ENCODE measurements at places on chromosomes 2 and 18. TPM values are rescaled to one million over a fixed set of nuclear protein-coding genes. Genes with fewer than 3 reads are reported as not detected.

- no peaks in the 10 kb centered on the region for H3K4me1 ChIP-seq
- H3K27me3 ChIP-seq: no peaks in the 10 kb centered on the region
- H3K4me3 ChIP-seq: no peak overlapping the region
These were observed 516.9 kb upstream of the DSEL start for GRCh38 chr18:68033466-68033865.

DNA sequence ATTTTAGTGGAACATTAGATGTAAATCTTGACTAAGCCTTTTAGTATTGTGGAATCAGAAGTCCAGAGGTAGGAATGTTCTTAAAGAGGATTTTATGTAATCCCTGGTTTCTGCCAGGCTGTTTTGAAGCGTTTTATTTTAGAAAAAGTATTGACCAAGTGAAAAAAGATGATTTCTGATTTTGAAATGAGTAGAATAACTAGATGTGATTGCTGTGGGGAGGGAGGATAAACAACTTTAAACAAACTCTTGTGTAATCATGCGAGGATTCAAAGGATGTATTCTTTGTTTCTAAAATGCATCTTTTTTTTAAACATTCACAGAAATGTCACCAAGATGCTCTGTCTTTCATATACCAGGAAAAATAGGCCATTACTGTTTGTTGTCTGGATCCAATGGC lies 53.9 kb downstream of the PHLPP1 start:
- no peaks in the 10 kb centered on the region for H3K4me1 ChIP-seq
- no peak for DNase-seq
- H3K27me3 ChIP-seq: no peaks in the 10 kb centered on the region
- no peak overlapping the region for H3K27ac ChIP-seq
- H3K4me3 ChIP-seq: no peak overlapping the region
- no peaks in the 10 kb centered on the region for H3K36me3 ChIP-seq

DNA sequence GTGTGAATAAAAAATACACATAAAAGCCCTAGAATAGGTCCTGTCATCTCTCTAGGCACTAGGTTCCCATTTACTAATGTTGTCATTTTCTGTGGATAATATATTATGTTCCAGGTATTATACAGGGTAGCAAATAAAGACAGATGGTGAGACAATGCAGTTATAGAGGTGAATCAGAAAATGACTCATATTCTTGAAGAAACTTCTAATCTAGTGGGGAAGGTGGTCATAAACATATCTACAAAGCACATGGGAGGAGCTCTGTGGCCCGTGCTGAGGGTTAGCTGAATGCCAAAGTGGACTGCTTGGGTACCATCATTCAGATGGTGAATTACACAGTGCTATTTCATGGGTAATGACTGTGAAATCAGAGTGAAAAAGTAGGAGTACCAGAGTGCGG lies 700.9 kb downstream of the ERBB4 start:
- no peaks in the 10 kb centered on the region for H3K4me1 ChIP-seq
- no peaks in the 10 kb centered on the region for H3K36me3 ChIP-seq
- H3K27me3 ChIP-seq: no peaks in the 10 kb centered on the region
- DNase-seq: no peak
- no peak overlapping the region for H3K4me3 ChIP-seq

DNA sequence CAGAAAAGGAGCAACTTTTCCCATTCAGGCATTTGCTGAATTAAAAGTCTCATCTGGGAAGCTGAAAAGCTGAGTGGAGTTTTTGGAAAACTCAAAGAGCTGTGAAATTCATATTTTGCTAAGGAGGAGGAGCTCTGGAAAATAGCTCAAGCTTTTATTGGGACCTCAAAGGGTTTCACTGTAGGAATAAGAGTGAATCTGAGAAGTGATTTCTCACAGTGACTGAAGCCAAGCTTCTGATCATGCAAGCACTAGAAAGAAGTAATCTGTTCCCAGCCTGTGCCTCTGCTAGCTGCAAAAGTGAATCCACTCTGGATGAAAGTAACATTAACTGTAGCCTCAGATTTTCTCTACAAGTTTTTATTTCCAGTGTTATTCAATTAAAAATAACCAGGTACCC lies 283.3 kb downstream of the PTPRM start:
- no peak overlapping the region for H3K27ac ChIP-seq
- no peak for DNase-seq
- no peaks in the 10 kb centered on the region for H3K4me1 ChIP-seq
- no peaks in the 10 kb centered on the region for H3K27me3 ChIP-seq

DNA sequence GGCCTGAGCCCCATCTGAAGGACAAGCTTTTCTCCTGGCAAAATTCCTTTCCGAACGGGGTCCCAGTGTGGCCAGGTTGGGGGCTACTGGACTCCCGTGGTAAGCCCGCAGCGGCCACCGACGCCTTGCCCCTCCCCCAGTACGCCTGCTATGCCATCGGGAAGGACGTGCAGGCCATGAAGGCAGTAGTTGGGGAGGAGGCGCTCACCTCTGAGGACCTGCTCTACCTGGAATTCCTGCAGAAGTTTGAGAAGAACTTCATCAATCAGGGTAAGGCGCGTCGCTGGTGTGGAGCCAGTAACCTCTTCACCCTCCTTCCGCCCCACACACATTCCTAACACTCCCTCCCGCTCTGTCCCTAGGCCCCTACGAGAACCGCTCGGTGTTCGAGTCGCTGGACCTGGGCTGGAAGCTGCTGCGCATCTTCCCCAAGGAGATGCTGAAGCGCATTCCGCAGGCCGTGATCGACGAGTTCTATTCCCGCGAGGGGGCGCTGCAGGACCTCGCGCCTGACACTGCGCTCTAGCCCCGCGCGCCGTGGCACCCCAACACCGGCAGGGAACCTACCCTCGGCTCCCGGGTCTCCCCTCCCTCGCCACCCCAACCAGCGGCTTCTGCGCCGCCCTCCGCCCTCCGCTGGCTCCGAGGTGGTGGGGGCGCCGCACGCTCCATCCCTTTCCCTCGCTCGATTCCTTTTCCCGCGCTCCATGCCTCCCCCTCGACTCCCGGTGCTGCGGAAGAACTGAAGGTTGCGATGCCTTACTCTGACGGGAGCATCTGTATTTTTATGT lies 13.6 kb upstream of the ANKRD53 start:
- H3K4me3 ChIP-seq: peak overlapping the region; percentile 59
- H3K4me1 ChIP-seq: peaks cover 13% of the 10 kb centered on the region
- H3K36me3 ChIP-seq: no peaks in the 10 kb centered on the region
- H3K27ac ChIP-seq: no peak overlapping the region

DNA sequence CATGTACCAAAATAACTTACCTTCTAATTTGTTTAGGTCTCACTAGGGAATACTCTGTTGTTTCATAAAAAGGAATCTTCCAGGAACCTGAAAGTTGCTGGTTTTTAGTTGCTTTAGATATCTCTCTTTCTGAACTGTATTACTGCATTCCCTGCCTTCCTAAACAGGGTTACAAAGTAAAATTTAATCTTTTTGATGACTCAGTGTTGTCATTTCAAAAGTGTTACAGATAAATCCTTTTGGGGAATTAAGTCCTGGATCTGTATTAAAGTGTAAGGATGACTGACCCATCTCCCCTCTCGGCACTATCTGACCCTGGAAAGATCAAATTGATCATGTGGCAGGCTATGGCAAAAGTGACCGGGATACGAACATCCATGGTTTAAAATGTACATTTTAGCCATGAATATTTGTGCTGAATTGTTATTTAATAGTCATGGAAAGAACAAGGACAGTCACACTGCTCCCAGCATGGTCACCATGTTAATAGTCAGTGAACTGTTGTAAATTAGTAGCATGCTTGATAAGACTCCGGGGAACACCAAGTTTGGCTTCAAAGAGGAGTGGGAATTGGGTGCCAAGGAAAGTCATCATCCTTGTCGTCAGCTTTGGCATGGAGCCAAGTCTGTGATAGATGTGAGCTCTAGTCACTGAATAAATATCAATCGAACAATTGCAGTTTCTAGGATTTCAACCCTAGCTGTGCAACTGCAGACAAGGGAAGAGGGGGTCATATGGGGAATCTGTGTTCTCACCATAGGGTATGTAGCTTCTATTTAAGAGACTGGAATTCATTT lies 4.2 kb downstream of the PLEKHA3 start:
- no peaks in the 10 kb centered on the region for H3K36me3 ChIP-seq
- H3K27me3 ChIP-seq: no peaks in the 10 kb centered on the region
- no peak overlapping the region for H3K27ac ChIP-seq
- H3K4me1 ChIP-seq: peaks cover 24% of the 10 kb centered on the region
- no peak for DNase-seq

- H3K27ac ChIP-seq: no peak overlapping the region
- DNase-seq: no peak
- no peaks in the 10 kb centered on the region for H3K36me3 ChIP-seq
- no peaks in the 10 kb centered on the region for H3K27me3 ChIP-seq
- peaks cover 12% of the 10 kb centered on the region for H3K4me1 ChIP-seq
These were observed 226.8 kb downstream of the LDLRAD4 start for GRCh38 chr18:13445241-13445897.

DNA sequence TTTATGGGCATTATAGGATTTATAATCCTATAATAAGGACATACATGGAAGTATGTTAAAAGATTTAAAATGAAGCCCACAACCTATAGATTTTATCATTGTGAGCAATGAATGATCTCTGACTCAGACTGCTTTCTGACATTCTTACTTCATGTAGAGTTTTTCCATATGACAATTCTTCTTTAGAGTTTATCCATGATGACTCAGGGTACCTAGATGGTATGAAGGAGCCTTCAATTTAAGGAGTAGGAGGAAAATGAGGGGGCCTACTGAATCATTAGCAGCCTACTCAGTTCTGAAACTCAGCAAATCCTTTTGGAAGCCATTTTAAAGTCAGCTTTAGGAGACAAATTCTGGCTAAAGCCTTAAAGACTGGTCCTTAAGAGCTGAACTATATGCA lies 10.4 kb downstream of the PELI1 start:
- H3K36me3 ChIP-seq: peaks cover 6% of the 10 kb centered on the region
- no peak overlapping the region for H3K4me3 ChIP-seq
- DNase-seq: no peak

GRCh38 chr2:99106913-99107312 lies 34.6 kb upstream of the C2orf15 start:
- no peaks in the 10 kb centered on the region for H3K4me1 ChIP-seq
- H3K27ac ChIP-seq: no peak overlapping the region
- no peak for DNase-seq

DNA sequence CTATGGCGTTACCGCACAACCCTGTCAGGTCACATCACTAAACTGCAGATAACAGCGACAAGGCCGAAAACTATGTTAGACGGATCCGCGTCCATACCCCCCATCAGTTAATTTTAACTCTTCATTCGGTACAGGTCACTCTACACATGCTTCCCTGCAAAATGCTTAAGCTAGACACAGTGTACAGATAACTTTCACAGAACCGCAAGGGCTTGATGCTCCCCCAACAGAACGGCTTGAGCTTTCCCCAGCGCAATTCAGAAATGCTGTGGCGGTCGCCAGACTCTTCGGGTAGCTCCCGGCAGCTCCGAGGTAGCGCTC lies 283 bp upstream of the RBBP8 start:
- H3K4me3 ChIP-seq: peak overlapping the region; percentile 81
- no peaks in the 10 kb centered on the region for H3K36me3 ChIP-seq
- H3K27me3 ChIP-seq: no peaks in the 10 kb centered on the region

DNA sequence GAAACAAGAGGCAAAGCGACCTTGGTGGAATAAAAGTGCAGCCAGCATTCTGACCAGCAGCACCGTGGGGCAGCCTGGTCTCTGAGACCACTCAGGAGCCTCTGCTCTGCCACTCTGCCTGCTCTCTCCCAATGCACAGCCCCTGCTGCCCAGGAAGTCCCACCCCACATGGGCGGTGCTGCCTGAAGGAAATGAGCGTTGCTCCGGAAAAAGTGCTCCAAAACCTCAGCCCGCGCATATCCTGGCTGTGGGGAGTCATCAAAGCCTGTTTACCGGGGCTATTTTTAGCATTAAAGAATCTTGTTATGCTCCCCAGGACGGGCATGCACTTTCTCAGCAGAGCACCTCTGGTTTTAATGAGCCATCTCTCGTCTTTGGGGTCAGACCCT lies 54.5 kb downstream of the EPAS1 start:
- H3K36me3 ChIP-seq: no peaks in the 10 kb centered on the region
- peaks cover 18% of the 10 kb centered on the region for H3K4me1 ChIP-seq
- H3K4me3 ChIP-seq: peak overlapping the region; percentile 63
- DNase-seq: peak; percentile 11

DNA sequence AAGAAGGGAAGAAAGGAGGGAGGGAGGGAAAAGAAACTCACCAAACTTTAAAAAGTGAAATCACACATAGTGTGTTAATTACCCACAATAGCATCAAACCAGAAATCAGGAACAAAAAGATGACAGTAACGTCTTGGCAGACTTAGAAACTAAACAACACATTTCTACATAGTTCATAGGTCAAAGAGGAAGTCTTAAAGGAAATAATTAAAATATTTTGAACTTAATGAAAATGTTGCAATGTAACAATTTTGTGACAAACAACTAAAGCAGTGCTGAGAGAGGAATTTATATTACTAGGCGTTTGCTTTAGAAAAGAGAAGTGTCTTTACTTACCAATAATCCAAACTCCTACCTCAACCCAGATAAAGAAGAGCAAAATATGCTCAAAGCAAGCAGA lies 505.0 kb upstream of the ID2 start:
- H3K4me3 ChIP-seq: no peak overlapping the region
- no peak for DNase-seq
- no peaks in the 10 kb centered on the region for H3K27me3 ChIP-seq
- no peaks in the 10 kb centered on the region for H3K4me1 ChIP-seq
- no peak overlapping the region for H3K27ac ChIP-seq

DNA sequence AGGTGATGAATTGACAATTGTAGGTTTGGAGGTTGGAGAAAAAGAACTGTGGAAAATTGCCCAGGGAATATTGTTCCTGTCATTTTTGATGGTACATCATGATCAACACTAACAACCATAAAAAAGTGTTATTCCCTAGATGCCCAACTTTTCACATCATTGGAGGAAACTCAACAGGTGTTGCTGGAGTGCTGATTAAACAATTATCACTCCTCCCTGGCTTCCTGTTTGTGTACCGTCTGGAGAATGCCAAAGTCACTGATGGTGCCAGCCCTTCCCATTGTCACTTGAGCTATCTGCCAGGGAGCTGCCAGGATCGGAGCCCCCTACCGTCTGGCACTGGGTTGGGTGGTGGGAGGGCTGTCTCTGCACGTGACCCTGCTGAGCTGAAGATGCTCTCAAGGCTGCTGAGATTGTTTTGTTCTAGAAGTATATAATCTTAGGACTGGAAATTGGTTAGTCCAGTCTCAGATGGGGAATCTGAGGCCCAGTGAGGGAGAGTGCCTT lies 156.9 kb downstream of the PRKCE start:
- H3K4me1 ChIP-seq: peaks cover 10% of the 10 kb centered on the region
- no peak overlapping the region for H3K27ac ChIP-seq
- H3K36me3 ChIP-seq: no peaks in the 10 kb centered on the region
- H3K27me3 ChIP-seq: no peaks in the 10 kb centered on the region

IL1A gene
- not detected for total RNA-seq

PAIP2B gene
- total RNA-seq: 10.1 TPM

SEPTIN10 gene
- not detected for total RNA-seq

NMUR1 gene
- not detected for total RNA-seq

Measured in B cell (primary cell).